Natural killer cell treated with Interleukin-12 subunit alpha and Interleukin-12 subunit beta and Interleukin-15 and Interleukin-18, amount 100 ng/mL, for 72 hours (primary cell): ENCODE measurements at places on chromosomes 5 and 9. TPM values are rescaled to one million over a fixed set of nuclear protein-coding genes. Genes with fewer than 3 reads are reported as not detected.

GRCh38 chr5:94810281-94810680 lies 191.8 kb downstream of the SLF1 start:
- H3K27me3 ChIP-seq: no peaks in the 10 kb centered on the region
- no peak overlapping the region for H3K4me3 ChIP-seq
- no peaks in the 10 kb centered on the region for H3K36me3 ChIP-seq
- no peak for DNase-seq
- peaks cover 10% of the 10 kb centered on the region for H3K4me1 ChIP-seq

DNA sequence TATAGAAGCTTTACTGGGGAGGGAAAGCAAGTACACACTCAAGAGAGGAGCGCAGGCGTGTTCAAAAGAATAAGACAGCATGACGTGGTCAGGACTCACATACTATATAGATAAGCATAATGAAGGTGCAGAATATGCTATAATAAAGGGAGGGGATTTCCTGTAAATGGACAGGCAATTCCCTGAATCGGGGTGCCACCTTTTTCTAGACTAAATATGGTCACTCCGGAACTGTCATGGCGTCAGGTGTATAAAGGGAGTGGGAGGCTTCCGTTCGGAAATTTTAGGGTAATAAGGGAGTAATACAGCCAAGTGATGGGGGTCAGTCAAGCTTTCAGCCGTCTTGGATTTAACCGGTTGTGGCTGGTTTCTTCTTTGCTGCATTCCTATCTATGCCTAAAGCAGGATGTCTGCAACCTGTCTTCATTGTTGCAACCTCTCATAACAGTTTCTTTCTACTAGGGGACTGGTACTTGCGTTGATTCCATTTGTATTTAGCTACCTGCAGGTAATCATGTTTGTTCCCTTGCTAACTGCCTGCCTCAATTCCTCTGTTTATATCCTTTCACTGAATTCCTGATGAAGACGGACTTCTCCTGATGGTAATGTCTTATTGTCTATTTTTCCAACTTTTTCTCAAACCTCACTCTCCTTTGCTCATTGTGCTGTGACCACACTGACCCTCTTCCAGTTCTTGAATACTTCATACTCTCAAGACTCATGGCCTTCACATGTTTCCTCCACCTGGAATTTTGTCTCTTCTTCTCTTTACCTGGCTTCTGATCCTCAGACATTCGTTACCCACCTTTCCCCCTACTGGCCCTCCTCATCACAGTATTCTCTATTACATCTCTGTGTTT lies 48.9 kb downstream of the PRR16 start:
- H3K36me3 ChIP-seq: no peaks in the 10 kb centered on the region
- DNase-seq: no peak
- no peak overlapping the region for H3K27ac ChIP-seq
- H3K4me1 ChIP-seq: no peaks in the 10 kb centered on the region

- H3K36me3 ChIP-seq: no peaks in the 10 kb centered on the region
- no peak overlapping the region for H3K27ac ChIP-seq
- no peak for DNase-seq
- H3K27me3 ChIP-seq: no peaks in the 10 kb centered on the region
- peaks cover 46% of the 10 kb centered on the region for H3K4me1 ChIP-seq
These were observed 16.9 kb downstream of the CSNK1G3 start for GRCh38 chr5:123528878-123529277.

DNA sequence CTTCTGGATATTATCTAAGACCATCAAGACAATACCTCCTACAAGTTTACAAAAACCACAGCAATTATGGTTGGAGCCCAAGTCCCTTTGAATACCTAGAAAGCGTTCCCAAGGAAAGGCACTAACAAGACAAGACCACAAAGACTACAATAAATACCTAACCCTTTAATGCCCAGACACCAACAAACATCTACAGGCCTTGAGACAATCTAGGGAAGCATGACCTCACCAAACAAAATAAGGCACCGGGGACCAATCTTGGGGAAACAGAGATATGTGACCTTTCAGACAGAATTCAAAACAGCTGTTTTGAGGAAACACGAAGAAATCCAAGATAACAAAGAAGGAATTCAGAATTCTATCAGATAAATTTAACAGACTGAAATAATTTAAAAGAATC lies 37.8 kb downstream of the OXCT1 start:
- no peak overlapping the region for H3K4me3 ChIP-seq
- no peak overlapping the region for H3K27ac ChIP-seq
- DNase-seq: no peak
- H3K27me3 ChIP-seq: no peaks in the 10 kb centered on the region

- peaks cover 6% of the 10 kb centered on the region for H3K4me1 ChIP-seq
- H3K36me3 ChIP-seq: no peaks in the 10 kb centered on the region
- H3K27ac ChIP-seq: no peak overlapping the region
- H3K27me3 ChIP-seq: peaks cover 4% of the 10 kb centered on the region
- H3K4me3 ChIP-seq: no peak overlapping the region
These were observed 21.6 kb downstream of the FOXE1 start for GRCh38 chr9:97874624-97875023.

DNA sequence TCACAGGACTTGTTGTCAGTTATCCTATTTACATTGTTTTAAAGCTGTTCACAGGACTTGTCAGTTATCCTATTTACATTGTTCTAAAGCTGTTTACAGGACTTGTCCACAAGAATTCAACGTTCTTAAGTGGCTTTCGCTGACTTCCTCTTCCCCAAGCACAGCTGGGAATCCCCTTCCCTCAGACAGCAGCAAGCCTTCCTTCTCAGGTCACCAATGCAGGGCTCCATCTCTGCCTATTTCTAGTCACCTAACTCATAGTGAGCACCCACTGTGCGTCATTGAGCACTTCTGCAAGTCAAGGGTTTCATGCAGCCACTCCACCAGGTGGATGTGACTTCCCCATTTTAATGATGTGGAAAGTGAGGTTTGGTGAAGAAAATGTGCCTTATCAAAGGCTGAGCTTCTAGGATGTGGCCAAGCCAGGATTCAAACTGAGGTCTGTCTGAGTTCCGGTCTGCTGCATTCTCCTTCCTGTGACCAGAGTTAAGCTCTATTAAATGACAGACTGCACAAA lies 109.8 kb upstream of the ZNF462 start:
- no peaks in the 10 kb centered on the region for H3K4me1 ChIP-seq
- no peaks in the 10 kb centered on the region for H3K36me3 ChIP-seq
- no peak overlapping the region for H3K27ac ChIP-seq

GRCh38 chr9:543478-543877 lies 298.0 kb upstream of the DMRT1 start:
- peaks cover 6% of the 10 kb centered on the region for H3K36me3 ChIP-seq
- DNase-seq: no peak
- H3K4me1 ChIP-seq: no peaks in the 10 kb centered on the region

DNA sequence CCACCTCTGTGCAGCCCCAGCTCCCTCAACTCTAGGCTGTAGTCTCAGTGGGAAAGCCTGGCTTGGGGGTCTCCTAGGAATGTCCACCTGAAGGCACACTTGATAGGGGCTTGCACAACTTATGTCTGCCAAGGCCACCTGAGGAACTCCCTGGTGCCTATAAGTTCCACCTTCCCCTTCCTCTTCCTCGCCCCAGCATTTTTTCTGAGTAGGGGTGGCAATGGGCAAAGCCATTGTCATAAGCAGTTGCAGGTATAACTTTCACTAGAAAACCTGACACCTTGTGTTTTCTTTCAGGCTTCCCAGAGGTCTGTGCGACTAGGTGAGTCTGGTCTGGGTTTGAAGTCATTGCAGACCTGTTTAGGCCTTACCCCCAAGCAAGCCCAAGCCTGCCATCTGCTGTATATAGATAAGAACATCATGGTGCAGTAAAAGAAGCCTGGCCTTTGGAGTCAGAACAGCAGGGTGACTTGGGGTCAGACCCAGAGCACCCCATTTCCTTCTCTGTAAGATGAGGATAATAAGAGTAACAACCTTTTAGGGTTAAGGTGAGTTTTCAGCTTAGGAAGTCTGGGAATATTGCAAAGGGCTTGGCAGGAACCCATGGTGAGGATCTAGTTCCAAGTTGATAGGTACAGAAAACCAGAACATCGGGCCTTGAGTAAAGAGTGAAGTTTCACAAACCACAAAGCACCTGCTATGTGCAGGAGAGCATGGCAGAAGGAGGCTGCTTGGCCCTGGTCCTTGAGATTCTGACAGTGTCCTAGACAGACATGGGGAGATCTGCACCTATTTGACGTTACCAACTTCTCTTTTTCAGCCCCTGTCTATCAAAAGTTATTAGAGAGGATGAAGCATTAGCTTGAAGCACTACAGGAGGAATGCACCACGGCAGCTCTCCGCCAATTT lies 33.8 kb downstream of the TGFBI start:
- no peaks in the 10 kb centered on the region for H3K4me1 ChIP-seq
- H3K36me3 ChIP-seq: no peaks in the 10 kb centered on the region
- no peaks in the 10 kb centered on the region for H3K27me3 ChIP-seq

DNA sequence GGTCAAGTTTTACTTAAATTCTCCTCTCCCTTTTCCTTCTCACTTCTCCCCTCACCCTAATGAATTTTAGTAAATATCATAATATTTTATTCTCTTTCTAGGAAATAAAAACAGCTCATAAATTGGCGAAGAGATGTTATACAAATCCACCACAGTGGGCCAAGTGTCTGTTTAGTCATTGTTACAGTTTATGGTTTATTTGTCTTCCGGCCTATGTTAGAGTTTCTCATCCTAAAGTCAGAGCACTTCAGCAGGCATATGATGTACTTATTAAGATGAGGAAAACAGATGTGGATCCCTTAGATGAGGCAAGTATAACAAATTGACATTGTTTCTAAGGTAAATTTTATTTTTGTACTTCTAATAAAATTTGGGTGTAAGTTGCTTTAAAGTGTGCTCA lies 48.2 kb downstream of the RPS6 start:
- no peaks in the 10 kb centered on the region for H3K27me3 ChIP-seq
- H3K4me1 ChIP-seq: no peaks in the 10 kb centered on the region
- no peak overlapping the region for H3K4me3 ChIP-seq
- DNase-seq: no peak
- H3K27ac ChIP-seq: no peak overlapping the region

DNA sequence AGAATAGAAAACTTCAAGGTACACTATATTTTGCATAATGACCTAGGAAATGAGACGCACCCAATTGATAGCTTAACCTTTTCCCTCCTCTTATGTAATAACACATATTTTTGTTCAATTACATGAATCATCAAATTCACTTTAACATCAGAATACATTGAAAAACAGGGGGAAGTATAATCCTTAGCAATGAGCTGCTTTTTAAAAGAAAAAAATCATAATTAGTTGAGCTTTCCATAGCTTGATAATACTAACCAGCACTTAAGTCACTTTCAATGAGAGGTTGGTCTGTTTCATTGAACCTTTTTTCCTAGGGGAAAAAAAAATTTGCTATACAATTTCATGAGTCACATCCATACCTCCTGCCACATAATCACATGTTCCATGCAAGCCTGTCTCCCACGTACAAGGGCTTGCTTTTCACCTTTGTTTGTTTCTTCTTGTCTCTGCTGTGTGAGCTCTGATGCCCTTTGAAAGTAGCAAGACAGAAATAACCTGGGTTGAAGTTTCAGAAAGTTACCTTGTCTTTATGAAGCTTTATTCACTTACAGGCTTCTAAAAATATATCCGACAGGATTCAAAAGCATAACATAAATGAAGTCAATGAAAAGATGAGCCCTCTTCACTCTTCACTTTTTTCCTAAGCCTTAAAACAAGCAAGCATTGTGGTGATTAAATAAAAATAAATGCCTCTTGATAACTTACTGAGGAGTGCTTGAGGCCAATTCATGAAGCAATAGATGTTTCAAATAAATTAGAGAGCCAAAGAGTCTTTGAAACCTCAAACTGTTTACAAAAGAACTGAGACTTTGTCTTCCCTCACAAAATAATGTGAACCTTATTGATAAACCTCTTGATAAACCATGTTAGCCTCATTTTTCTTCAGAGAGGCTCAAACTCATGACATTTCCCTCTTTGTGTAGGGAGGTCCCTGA lies 108.5 kb downstream of the FEM1C start:
- H3K27ac ChIP-seq: no peak overlapping the region
- peaks cover 11% of the 10 kb centered on the region for H3K36me3 ChIP-seq
- no peaks in the 10 kb centered on the region for H3K4me1 ChIP-seq
- H3K27me3 ChIP-seq: peaks cover 9% of the 10 kb centered on the region
- H3K4me3 ChIP-seq: no peak overlapping the region
- DNase-seq: no peak

- H3K27me3 ChIP-seq: no peaks in the 10 kb centered on the region
- no peak overlapping the region for H3K27ac ChIP-seq
- no peak overlapping the region for H3K4me3 ChIP-seq
- H3K4me1 ChIP-seq: no peaks in the 10 kb centered on the region
These were observed 295.9 kb downstream of the CDH12 start for GRCh38 chr5:22557251-22557650.

DNA sequence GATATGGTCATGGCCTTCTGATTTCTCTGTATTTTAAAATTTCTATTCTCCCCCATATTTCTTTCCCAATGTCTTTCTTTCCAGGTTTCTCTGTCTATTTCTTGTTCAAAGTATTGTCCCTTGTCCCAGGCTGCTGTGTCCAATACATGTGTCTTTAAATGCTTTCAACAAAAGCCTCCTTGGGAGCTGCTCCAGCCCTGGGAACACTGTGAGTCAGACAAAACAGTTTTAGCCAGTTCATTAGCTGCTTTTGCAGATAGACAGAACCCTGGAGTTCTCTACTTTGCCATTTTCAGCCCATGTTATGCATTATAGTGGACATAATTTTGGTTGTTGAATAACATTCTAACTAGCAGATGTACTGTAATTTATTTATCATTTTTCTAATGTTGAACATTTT lies 20.5 kb upstream of the JAK2 start:
- H3K27me3 ChIP-seq: peaks cover 6% of the 10 kb centered on the region
- no peak for DNase-seq
- H3K36me3 ChIP-seq: peaks cover 17% of the 10 kb centered on the region

GRCh38 chr5:139064613-139065012 lies 133.6 kb downstream of the SIL1 start:
- no peaks in the 10 kb centered on the region for H3K36me3 ChIP-seq
- H3K4me1 ChIP-seq: peaks cover 13% of the 10 kb centered on the region
- no peak overlapping the region for H3K27ac ChIP-seq
- H3K4me3 ChIP-seq: no peak overlapping the region
- DNase-seq: no peak
- H3K27me3 ChIP-seq: no peaks in the 10 kb centered on the region

- H3K27me3 ChIP-seq: peaks cover 17% of the 10 kb centered on the region
- no peak overlapping the region for H3K4me3 ChIP-seq
- H3K27ac ChIP-seq: peak overlapping the region; percentile 33
- H3K36me3 ChIP-seq: no peaks in the 10 kb centered on the region
- no peak for DNase-seq
- peaks cover 4% of the 10 kb centered on the region for H3K4me1 ChIP-seq
These were observed 9.2 kb upstream of the LCN15 start for GRCh38 chr9:136773386-136774044.

The TAL2 gene
- total RNA-seq: not detected

The C5orf22 gene
- 25.5 TPM for total RNA-seq

The SMIM33 gene
- total RNA-seq: not detected

The IL9 gene
- 0.52 TPM for total RNA-seq

The SH3GL2 gene
- total RNA-seq: not detected

The ACER2 gene
- 2.6 TPM for total RNA-seq
